ENCODE measurements at places on chromosomes 5 and 9.

DNA sequence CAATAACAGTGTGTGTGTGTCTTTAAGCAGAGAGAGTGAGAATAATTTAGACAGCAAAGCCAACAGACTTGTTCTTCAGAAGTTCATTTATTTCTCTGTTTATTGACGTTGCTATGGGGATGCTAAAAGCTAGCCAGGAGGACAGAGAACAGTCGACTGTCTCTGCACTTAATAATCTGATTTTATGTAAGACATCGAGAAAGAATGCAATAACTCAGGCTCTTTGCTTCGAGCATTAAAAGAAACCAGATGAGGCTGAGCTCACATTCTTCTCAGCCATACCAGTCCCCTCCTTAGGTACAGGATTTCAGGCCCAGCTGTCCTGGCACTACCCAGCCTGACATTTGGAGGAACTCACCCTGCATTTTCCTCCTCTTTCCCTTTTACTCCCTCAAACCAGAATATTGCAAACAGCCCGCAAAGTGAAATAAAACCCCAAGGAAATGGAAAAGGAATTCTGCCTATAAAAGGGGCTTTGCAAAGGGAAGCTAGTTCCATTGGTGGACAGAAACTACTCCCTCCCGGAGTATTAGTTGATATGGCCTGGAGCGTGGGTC lies 44.5 kb upstream of the DPYSL3 start:
- DNase-seq, result no peak

- no peak for DNase-seq
These were observed 49.2 kb downstream of the LIX1 start for GRCh38 chr5:97093193-97093592.

GRCh38 chr5:81994679-81995078 lies 22.9 kb downstream of the ATG10 start:
- DNase-seq, result no peak

DNA sequence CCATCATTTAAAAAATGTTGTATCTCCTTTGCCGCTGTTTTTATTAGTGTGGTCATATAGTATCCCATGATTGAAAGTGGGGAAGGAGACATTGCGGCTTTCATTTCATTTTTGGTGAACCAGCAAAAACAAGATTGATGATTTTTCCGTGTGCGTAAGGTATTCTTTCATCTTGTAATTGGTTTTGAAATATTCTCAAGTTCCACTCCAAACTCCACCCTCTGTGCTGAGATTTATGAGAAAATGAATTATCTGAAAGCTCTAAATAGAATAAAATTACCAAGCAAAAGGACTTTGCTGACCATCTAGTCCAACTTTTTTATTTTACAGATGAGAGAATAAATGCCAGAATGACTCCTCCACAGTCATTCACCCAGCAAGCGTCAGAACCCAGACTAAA lies 103.1 kb upstream of the MPDZ start:
- no peak for DNase-seq

DNA sequence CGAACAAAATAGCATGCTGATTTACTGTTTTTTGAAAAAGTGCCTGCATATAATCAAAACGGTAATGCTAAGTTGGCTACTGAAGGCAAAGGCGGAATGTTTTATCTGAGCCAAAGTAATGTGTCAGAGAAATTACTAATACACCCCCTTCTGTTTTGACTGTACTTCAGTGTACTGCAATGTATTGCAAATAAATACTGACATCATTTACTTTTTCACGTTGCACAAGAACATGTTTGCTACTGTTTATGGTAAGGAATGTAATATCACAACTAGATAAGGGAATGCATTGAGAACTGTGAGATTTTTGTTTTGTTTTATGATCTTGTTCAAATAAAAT lies 813 bp upstream of the AGTPBP1 start:
- DNase-seq, result no peak

DNA sequence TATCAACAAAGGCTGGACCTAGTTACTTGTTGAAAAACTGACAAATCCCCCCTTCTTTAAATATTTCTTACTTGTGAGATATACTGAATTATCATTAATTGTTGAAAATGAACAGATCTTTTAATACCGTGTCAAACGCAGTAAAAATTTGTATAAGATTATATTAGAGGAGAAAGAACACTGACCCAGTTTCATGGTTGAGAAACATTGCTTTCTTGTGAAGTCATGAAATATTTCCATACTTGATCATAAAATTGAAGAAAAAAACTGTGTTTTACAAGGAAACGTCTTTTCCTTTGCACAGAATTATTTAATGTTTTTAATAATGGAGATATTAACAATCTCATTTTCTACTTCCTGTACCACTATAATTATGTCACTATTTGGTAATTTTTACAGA lies 45.8 kb downstream of the MOCS2 start:
- no peak for DNase-seq

GRCh38 chr5:139644001-139644456 lies 4.1 kb upstream of the CXXC5 start:
- DNase-seq, result no peak

DNA sequence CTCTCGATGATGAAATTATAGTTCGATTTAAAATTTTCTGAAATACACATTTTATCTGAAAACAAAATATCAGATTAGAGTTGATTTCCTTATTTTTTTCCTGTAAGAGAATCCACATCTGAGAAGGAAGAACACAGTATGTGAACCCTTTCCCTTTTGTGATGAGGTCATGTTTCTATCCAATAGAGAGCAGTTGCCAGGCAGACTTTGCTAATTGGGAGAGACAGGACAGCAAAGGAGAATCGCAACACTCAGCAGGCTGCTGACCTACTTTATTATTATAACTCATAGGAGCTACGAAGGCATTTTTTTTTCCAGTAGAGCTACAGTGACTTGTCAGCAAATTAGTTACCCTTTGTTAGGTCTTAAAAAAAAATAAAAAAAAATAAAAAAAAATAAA lies 242.1 kb downstream of the HCN1 start:
- DNase-seq, result peak; percentile 25

GRCh38 chr5:125210242-125210947 lies 464.0 kb upstream of the ZNF608 start:
- no peak for DNase-seq

DNA sequence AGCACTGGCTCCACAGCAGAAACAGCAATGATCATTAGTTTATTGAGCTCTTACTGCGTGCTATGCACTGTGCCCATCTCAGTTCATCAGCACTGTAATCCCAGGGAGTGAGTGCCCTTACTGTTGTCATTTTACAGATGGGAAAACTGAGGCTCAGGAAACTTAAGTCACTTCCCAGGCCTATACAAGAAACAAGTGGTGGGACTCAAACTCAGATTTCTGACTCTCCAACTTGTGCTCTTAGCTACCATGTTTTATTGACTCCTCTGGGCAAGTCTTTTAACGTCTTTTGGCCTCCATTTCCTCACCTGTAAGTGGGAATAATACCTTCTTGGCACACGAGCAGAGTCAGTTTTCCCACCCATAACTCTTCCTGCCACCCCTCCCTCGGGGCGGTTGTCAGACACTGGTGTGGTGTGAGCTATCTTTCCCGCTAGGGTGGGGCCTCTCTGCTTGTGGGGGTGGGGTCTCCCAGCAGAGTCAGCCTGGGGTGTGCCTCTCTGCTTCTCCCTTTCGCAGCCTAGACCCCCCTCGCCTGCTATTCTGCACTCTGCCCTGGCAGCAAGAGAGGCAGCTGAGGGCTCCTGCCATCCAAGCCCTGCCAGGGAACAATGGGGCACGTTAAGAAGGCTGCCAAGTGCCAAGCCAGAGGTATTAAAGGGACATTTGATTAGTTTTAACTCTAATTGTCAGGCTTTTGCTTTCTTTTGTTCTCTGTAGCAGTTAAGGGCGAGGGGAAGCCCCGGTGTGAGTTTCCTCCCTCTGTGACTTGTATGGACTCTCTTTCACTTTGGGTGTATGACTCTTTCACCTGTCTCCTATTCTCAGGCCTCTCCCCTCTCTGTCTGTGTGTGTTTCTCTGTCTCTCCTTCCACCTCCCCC lies 12.1 kb downstream of the GALNT10 start:
- DNase-seq, result no peak

DNA sequence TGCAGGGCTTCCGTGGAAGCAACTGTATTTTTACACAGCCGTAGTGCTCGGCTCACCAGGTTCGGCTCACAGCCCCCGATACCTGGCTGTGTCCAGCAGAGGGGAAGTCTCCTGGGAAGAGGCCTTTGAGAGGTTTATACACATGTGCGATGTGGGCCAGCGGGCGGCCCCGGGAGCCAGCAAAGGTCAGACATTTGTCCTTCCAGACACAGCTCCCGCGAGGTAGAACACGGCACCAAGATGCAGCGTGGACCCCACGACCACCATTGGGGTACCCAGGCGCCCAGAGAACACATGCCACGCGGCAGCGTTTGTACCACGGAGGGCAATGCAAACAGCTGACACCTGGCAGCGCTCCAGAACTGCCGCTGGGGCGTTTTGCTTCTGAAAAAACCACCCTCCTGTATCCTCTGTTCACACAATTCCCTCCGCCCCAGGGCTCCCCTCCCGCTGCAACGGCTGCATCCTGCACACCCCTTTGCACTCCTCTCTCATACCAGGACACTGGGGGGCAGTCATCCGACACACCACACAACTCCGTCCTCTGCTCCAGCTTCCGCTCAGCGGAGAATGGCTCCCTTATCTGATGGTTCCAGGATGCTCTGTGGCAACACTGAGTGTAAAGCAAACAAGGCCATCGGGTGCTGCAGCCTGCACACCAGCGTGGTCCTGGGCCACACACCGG lies 235.3 kb downstream of the SYK start:
- DNase-seq, result no peak

GRCh38 chr9:28650327-28650726 lies 1077.0 kb upstream of the C9orf72 start:
- DNase-seq, result no peak

DNA sequence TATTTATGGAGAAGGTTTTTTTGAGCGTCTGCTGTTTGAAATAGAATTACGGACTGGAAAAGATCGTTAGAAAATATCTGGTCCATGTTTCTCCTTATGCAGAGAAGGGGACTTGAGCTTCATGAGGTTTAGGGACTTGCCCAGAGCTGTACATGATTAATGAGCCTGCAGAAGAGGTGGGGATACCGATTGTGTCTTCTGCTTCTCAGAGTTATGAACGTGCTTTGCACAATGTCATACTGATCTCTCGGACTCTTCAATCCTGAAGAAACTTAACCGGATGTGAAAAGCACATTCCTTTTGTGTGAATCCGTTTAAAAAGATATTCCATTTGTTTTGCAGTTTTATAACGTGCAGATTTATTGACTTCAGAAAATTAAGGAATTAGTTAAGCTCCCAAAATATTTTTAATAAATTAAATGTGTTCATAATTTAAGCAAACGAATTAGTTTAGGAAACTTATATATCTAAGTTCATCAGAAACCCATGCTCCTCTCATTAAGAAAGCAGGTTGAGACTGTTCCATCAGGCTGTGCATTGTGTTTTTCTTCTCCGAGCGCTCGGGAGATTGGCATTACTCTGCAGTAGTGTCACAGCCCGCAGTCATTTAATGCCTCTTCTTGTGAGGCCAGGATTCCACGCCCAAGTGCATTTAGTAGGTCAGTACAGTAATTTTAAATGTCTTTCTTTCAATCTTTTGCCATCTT lies 40.8 kb upstream of the MEF2C start:
- no peak for DNase-seq

DNA sequence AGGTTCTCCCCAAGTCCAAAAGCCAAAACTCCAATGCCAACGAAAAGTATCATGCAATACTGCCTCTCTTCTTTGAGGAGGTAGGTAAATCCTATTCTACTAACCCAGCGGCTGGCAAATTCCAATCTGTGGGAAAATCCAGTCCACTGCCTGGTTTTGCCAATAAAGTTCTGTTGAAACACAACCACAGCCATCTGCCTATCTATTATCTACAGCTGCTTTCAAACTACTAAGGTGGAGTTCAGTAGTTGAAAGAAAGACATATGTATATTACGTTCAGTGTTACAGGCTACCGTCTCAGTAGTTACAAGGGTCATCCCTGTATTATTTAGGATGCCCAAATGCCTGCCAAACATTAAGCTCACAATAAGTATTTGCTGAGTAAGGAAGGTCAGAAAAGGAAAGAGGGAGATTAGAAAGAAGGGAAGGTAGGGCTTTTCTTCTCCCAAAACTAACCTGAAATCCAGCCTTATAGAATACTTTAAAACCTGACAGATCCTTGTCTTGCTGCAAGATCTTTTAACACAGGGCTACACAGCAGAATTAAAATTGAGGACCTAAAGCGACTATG lies 16.2 kb downstream of the ARL15 start:
- DNase-seq, result no peak

GRCh38 chr5:10623305-10623910 lies 59.5 kb downstream of the ANKRD33B start:
- DNase-seq, result peak; percentile 65

- no peak for DNase-seq
These were observed 928 bp downstream of the HACD4 start for GRCh38 chr9:21030389-21031035.

DNA sequence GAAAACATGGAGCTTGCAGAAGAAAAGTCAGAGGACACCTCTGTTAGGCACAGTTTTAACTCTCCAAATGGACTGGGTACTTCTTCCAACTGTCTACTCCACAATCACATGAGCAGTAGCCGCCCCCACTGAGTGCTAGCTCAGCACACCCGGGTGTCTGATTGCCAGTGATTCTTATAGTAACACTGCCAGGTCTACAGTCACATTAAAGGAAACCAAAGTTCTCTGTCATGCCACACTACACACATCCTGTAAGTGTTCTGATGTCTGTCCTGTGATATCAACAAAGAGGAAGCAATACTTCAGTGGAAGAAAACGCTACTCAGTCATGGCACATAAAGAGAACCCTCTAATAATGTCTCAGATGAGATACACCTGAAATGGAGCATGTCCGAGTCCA lies at the start of gene HAVCR2:
Gene HAVCR2 (minus strand): TSS at position 69 of the 400 bp plus-strand sequence. CDS start 61 bp downstream, at position 8.
- DNase-seq, result no peak

DNA sequence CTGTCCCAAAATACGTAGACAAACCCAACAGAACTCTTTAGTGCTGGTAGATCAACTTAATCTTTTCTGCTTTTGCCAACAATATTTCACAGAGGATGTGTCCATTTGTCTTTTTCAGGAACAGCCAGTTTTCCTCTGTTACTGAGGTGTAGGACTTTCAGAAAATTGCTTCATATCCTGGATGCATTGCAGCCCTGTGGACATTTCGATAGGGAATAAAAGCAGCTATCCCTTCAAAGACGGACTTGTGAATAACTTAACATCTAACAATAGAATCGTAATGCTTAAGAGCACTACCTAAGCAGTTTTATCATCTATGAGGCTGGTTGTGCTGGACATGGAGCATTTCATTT lies 59.7 kb downstream of the PCSK1 start:
- DNase-seq, result no peak

GRCh38 chr5:12526113-12526512 lies 621.9 kb upstream of the CTNND2 start:
- no peak for DNase-seq

GRCh38 chr9:111937781-111938426 lies 41.3 kb downstream of the UGCG start:
- no peak for DNase-seq

DNA sequence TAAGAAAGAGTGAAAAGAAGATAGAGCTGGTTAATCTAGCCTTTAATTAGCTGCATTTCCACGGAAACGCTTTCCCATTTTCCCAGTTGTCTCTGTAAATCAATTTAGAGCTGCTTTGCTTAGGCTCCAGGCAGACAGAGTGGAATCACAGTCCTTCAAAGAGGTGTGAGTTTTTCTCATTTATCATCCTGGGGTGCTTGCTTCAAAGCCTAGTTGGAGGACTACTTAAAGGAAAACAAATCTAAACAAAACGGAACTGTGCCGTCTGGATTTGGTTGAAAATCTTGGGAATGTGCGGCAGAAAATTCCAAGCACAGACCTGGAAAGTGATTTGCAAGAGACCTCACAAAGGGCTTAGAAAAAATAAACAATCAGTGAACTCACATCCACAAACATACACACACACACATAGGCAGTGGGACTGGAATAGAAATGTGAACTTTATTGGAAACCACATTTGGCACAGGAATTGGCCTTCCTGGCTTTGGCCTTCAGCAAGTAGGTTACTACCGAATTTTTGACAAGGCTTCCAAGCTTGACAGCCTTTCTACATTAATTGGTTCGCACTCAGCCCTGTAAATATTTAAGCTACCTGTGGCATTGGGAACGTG lies 235.2 kb upstream of the SLC24A2 start:
- DNase-seq, result no peak

All from D341Med (cell line).